NCI-H1694 (cell line): ENCODE measurements at places on chromosomes 4 and X.

- DNase-seq: no peak
These were observed 419.1 kb upstream of the BOD1L1 start for GRCh38 chr4:14046642-14047041.

DNA sequence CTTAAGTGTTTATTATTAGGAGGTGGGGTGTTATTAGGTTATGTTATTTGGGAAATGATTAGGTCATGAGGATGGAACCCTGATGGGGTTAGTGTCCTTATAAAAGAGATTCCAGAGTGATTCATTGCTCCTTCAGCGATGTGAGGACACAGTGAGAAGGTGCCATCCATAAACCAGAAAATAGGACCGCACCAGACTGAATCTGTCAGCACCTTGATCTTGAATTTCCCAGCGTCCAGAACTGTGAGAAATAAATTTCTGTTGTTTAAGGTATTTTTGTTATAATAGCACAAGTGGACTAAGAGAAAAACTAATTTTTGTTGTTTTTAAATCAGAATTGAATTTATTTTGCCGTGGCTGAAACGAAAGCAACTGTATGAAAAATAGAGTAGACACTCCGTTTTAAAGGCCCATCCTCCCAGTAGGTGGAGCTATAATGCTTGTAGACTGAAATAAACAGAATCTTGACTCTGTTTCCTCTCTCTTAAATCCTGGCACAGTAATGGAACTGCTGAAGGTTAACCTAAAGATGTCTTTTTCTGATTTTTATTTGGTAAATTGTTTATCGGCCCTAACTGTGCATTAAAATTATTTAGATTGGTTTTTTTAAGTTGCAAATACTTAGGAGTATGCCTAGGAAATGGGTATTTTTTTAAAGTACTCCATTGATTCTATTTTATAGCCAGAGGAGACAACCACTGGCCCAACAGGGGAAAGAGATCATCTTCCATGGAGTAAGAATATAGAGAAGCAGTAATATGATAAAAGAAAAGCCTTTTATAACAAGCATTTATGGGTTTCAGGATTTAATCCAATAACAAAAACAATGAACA lies 133.2 kb upstream of the ADAMTS3 start:
- DNase-seq: peak; percentile 1

DNA sequence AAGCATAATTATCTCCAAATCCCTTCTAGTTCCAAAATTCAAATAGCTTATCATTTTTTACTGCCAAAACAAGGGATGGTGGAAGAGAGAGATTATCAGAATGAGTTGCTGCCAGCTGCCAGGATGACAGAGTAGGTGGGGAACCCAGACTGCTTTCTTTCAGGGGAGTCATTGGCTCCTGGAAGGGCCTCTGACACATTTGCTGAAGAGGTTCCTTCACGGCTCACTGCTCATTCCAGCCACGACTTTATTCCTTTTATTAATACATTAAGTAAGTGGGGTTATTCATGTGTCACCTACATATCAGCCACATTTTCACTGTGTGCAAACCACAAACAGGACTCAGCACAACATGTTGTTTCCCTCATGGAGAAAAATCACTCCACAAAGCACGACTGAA lies 12.7 kb upstream of the SMIM43 start:
- DNase-seq: no peak

DNA sequence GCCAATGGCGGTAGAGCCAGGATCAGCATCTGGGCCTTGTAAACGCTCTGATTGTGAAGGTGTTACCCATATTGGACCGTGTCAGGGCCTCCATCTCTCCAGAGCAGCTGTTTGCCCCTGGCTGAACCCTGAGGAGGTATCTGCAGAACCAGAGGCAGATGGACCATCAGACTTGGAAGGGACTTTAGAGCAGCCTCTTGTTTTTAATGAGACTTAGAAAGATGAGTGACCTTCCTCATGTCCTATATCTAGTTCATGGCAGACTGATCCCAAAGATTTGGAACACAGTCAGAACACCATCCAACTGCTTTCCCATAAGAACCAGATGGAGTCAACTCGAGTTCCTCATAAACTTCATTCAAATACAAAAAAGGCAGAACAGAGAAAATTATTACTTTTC lies 135.1 kb upstream of the MSX1 start:
- DNase-seq: no peak

- DNase-seq: no peak
These were observed 54.3 kb downstream of the DCTD start for GRCh38 chr4:182862921-182863320.

GRCh38 chrX:45505214-45505613 lies 304.5 kb upstream of the DIPK2B start:
- DNase-seq: no peak

DNA sequence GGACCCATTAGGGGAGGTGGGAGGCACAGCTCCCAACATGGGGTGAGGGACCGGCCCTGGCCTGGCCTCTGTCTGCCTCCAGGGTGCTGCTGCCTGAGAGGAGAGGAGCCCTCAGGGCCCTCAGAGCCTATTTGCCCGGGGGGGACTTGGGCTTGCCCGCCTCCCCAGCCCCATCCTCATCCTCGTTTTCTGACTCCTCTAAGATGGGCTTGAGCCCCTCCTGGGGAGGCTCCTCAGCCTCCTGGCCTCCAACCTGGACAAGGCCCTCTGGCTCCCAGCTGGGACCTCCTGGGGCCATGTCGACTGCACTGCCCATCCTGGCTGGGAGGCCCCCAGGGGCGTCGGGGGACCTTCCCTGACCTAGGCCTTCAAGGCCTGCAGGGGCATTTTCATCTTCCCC lies 2.8 kb downstream of the PNMA6F start:
- DNase-seq: no peak

GRCh38 chr4:79364061-79364460 lies 38.2 kb upstream of the NAA11 start:
- peak; percentile 22 for DNase-seq

DNA sequence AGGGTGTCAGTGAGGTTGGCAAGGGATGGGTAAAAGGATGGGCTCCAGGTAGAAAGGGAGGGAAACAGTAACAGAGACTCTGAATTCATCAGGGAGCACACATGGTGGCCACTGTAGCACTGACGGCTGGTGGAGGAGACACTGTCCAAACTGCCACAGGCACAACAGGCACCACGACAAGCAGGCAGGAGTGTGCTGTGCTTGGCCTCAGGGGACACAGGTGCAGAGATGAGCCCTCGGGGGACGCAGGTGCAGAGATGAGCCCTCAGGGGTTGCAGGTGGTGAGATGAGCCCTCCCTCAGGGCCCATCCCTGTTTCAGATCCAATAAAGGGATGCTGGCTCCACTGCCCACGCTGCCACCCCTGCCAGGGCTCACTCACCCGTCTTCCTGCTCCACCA lies 7.6 kb downstream of the PDE6B start:
- no peak for DNase-seq

GRCh38 chr4:189445613-189446012 lies 495.1 kb upstream of the FRG1 start:
- DNase-seq: no peak

GRCh38 chrX:36856849-36857248 lies 151.3 kb upstream of the FAM47C start:
- DNase-seq: no peak

GRCh38 chr4:182343453-182343852 lies 100.3 kb downstream of the TENM3 start:
- DNase-seq: no peak

DNA sequence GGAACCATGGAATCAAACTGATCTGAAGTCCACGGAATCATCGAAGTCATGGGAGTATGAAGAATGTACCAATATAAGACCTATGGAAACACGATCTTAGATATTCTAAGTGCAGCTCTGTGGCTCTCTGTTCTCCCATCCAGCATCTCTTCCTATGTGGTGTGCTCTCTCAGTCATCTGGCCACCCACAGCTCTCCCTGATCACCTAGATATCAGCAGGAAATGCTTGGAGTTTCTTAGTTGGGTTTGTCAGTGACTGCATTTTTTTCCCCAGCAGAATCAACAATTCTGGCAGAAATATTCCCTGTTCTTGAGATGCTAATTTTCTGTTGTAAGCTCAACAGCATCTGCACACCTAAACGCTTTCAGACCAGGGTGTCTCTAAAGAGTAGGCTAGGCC lies 94.1 kb downstream of the GC start:
- DNase-seq: no peak

- no peak for DNase-seq
These were observed 161.6 kb upstream of the HCCS start for GRCh38 chrX:10949541-10949940.

GRCh38 chr4:119284876-119285780 lies 36.8 kb downstream of the FABP2 start:
- DNase-seq: no peak

DNA sequence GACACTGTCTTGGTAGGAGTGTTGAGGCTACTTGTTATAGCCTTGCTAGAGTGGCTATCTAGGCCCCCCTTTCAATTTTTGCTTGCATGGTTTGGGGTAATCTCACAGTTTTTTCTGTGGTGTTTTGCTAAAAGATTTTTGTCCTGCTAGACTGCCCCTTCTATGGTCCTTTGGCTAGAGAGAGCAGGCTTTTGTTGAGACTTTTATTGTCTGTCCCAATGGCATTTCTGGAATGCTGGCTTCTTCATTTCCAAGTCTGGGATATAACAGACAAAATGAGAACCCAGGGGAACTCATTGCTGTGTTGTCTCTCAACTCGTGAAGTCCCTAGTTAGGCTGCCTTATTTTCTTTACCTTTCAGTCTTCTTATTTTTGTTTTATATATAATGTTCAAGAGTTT lies 160.2 kb upstream of the ZC4H2 start:
- DNase-seq: no peak

DNA sequence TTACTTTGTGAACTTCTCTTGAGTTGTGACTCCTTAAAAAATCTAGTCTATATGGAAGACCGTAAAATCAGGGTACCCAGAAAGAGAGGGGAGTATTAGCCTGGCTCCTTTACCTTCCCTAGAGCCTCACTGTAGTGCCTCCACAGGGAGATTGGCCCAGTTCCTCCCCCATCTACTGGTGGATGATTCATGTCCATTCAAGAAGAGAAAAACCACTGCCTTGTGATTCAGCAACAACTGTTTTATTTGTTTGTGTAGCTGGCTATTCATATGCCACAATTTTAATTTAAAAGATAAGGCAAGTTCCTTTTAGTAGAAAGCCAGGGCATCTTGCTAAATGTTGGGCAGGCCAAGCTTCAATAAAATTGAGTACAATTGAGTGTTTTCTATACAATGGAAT lies 221.8 kb upstream of the KCNIP4 start:
- DNase-seq: no peak

DNA sequence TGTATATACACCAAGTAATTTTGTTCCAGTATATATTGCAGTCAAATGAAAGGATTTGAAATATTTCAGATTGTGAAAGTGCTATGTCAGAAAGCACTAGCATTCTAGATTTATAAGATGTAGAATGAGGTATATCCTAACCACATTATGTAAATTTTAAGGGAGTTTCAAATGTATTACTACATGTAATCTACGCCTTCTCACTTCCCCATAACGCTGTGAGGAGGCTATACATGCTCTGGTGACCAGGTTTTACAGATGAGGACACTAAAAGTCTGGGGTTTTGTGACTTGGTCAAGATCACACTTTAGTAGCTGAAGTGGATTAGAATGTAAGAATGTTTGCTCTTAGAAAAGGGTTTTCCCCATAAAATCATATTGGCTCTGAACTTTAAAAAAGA lies 8.1 kb downstream of the ENPEP start:
- no peak for DNase-seq

- DNase-seq: no peak
These were observed 305.7 kb downstream of the DHX15 start for GRCh38 chr4:24278693-24279092.

GRCh38 chrX:109812236-109812635 lies 79.2 kb upstream of the ACSL4 start:
- no peak for DNase-seq

DNA sequence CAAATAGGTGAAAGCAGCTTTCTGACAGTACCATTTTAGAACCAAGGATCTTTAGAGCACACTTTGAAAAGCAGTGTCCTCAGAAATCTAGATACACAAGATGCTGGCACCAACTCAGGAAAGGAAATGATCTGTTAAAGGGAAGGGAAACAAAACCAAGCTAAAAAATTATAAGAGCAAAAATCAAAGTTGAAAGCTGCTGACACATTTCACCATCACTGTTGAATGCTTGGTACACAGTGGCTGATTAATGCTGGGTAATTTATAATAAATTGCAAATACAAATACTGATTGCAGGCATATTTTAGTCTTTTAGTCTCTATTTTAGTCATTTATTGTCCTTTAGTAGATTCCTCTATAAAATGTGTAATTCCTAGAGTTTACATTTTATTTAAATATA lies 1540.1 kb upstream of the PCDH10 start:
- no peak for DNase-seq

DNA sequence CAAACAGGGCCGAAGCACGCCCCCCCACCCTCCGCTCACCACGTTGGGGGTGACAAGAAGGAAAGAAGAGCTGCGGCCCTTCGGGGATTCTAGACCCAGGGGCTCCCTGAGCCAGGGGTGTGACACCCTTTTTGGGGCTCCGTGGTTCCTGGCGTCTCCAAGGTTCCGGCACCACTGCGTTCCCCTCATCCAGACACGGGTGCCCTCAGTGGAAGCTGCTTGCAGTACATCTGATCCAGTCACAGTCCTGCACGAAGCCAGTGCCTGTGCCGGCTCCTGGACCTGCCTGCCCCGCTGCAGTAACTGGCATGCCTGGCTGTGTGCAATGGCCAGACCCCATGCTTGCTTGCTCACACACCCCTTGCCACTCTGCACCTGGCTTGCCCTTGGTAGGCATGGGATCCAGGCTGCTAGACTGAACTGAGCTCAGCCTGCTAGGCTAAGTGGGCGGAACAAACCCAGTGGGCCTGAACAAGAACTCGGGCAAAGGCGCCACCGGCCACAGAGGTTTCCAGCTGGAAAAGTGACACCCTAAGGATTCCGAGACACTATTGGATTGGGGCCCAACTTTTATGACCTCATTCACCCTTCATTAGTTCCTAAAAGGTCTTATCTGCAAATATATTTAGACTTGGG lies 420.4 kb upstream of the AGA start:
- no peak for DNase-seq

- DNase-seq: peak; percentile 55
These were observed 111.4 kb downstream of the TSPAN5 start for GRCh38 chr4:98546910-98547594.

DNA sequence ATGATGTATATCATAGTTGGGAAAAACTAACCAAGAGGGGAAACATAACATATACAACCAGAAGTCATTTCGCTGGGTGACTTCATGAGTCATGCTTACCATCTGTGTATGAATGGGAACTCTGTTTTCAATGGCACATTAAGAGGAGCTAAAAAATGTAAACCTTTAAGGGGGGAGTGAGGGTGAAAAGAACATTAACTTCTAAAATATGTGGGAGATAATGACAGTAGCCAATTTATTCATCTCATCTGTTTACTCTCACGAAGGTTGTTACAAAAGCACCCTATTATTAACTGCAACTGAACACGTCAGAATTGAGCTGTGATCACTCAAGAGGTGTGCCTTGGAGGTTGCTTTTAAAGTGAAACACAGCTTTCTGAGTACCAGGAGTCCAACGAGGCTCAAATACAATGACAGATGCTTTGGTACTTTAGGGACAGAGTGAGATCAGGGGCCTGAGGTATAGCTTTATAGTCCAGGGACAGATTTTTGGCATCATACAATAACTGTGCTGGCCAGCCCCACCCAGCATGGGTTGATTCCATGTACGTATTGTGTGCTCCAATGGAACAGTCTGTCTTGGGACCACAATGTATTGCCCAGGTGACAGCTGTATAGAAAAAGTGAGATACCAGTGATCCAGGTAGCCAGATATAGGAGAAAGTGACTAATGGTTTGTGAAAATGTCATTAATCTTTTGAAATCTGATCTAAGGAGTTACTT lies 107.3 kb downstream of the AMMECR1 start:
- peak; percentile 9 for DNase-seq
